Right atrium auricular region (tissue), 2 donors: ENCODE measurements at places on chromosomes 6 and 20. TPM values are rescaled to one million over a fixed set of nuclear protein-coding genes. Genes with fewer than 3 reads are reported as not detected.

Gene CUL7
- total RNA-seq, result 9.0 TPM

Gene SLC2A4RG
- 30.1 TPM for total RNA-seq

Gene ZNF831
- 0.19 TPM for total RNA-seq

Gene MUCL3
- total RNA-seq, result not detected

Gene RSPH9
- not detected for total RNA-seq

Gene C2
- 19.9 TPM for total RNA-seq

Gene FAM83C
- not detected for total RNA-seq

Gene SIGLEC1
- 3.9 TPM for total RNA-seq

Gene GUCA1A
- total RNA-seq, result not detected

Gene LBP
- total RNA-seq, result not detected

Gene SMLR1
- not detected for total RNA-seq

Gene CRISP3
- total RNA-seq, result not detected

Gene MYT1
- total RNA-seq, result 0.15 TPM

Gene SLC22A2
- not detected for total RNA-seq

Gene LRRN4
- 36.7 TPM for total RNA-seq

Gene SLC26A8
- not detected for total RNA-seq

Gene MYL9
- 602 TPM for total RNA-seq
